ENCODE measurements at places on chromosomes 5 and 9.

- no peak for DNase-seq
Measured at GRCh38 chr5:82523633-82524032, 245.5 kb upstream of the RPS23 start.

GRCh38 chr9:83132768-83133167 is 69.8 kb upstream of the RASEF start:
- DNase-seq, result no peak

- no peak for DNase-seq
Measured at GRCh38 chr5:168826246-168826725, 247.1 kb upstream of the PANK3 start.

DNA sequence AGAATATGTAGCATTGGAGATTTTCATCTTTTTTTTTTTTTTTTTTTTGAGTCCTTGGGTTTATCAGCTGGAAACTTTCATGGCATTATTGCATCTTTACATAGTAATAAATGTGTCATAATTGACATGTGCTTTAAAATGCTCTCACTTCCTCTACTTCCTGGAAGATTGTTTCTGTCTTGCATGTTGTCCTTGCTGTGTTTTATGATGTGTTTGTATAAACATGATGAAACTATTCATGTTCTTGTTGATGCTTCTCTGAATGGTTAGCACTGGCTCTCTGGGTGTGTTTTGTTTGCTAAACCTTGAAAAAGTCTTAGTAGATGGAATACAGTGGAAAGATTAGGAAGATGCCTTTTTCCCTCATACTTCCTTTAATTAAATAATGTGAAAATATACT is 87.9 kb downstream of the IQGAP2 start:
- no peak for DNase-seq

DNA sequence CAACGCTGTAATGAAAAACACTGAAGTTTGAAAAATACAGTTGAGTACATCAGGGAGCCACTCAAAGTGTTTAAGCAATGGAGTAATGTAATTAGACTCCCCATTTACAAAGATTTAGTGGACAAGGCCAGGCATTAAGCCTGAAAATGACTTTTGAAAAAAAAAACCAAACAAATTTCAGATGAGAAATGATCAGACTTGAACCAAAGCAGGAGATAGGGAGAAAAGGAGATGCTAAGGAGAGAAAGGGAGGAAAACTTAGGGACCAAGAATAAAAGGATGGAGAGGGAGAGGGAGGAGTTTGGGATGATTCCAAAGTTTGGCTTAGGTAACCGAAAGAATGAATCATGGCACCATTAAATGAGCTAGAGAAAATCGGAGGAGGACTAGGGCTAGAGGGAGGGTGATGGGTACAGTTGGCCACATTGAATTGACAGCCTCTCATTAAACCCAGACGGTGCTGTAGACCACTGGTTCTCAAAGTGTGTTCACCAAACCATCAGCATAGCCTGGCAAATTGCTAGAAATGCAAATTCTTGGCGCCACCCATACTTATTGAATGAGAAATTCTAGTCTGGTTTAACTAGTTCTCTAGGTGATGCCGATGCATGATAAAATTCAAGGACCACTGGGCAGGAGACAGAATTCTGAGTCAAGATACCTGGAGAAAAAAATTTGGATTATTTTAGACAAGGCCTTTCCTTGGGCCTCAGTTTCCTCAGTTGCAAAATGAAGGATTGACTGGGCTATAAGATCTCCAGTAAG is 6.2 kb upstream of the CPEB4 start:
- DNase-seq, result no peak

DNA sequence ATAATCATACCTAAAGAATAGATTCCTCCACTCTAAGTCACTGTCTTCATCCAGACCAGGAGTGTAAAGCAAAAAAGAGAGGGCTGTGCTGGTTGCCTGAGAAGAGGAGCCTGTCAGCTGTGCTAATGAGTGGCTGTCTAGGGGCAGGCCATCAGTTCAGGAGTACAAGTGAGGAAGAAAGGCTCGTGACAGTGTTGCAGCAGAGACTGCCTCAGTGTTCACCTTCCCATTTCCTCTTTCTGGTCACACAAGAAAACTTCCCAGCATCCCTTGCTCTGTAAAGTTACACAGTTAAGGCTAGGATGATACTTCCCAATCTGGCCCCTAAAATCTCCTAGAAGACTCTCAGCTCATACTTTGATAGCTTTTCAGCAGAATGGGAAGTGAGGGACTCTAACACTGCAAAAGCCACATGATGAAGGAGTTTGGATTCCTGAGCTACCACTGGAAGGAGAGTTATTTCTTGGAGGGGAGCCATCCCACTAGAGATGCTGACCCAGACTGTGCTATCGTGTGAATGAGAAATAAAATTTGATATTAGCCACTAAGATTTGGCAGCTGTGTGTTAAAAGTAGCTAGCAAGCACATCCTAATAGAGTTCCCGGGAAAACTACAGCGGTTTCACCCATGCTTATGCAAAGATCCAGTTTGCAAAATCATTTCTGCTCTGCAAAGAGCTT is 67.1 kb downstream of the ADAMTS12 start:
- DNase-seq, result no peak

DNA sequence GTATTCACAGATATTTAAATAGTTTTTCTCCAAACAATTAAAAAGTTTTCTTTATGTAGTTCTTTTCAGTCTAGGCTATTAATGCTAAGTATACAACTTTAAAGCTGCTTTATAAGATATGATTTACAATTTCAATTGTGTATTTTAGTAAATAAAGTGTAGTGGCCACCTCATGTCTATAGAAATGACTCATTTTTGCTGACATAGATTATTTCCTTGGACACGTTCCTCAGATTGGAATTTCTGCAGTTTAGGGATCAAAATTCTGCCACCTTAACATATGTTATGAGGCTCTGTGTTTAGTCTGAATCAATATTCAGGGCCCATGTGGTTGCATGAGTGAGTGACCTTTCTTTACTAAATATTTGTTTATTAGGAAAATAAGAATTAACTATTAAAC is 750.2 kb downstream of the IRX1 start:
- no peak for DNase-seq

DNA sequence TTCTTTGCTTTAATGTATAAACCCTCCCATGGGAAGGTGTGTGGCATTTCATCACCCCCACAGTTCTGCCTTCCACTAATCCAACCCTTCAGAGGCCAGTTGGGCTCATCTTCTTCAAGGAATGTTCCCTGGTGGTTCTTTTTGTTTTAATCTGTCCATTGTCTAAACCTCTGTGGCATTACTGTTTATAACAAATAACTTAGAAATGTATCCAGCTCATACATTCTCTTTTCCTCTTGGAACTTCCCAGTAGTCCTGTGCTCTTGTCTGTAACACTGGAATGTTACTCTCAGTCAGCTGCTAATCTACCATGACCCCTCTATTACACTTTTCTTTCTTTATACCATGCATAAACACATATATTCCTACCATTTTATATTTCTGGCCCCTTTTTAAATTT is 213.5 kb upstream of the TARS1 start:
- DNase-seq, result no peak

GRCh38 chr9:92669527-92669889 is 423 bp downstream of the IPPK start:
- DNase-seq, result peak; percentile 34
